Peyer's patch (tissue), 4 donors: ENCODE measurements at places on chromosomes 6 and 20. TPM values are rescaled to one million over a fixed set of nuclear protein-coding genes. Genes with fewer than 3 reads are reported as not detected.

The C6orf15 gene
- not detected for total RNA-seq

The CHRNA4 gene
- total RNA-seq, result not detected

The ZNF391 gene
- total RNA-seq, result 1.1 TPM

The DLL1 gene
- 16.3 TPM for total RNA-seq

The BMP7 gene
- not detected for total RNA-seq

The ASIP gene
- total RNA-seq, result not detected

The FBXO5 gene
- total RNA-seq, result 2.7 TPM

The IL17A gene
- not detected for total RNA-seq

The NEDD9 gene
- total RNA-seq, result 97.0 TPM
